NCI-H1930 (cell line): ENCODE measurements at places on chromosomes 11 and 22.

GRCh38 chr11:2837096-2837601 lies 48.4 kb downstream of the CDKN1C start:
- DNase-seq = no peak

- DNase-seq = no peak
These were observed 86.9 kb downstream of the SYN3 start for GRCh38 chr22:32971276-32971675.

- DNase-seq = no peak
These were observed 77.5 kb upstream of the CTSC start for GRCh38 chr11:88414981-88415413.

DNA sequence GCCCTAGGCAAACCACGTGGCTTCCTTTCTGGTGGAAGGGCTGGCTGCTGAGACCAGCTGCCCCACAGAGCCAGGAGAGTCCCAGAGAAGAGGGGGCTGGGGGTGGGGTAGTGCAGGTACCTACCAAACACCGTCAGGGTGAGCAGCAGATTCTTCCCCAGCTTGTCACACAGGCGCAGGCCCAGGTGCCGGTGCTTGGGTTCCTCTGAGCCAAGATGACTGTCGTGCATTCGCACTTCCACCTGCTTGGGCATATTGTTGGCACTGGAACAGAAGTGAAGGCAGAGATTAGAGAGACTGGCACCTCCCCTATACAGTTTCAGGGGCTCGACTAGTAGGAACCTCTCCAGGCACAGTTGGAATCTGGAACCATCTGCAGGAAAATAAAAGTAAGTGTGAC lies 102.1 kb downstream of the SLC1A2 start:
- no peak for DNase-seq

- DNase-seq = no peak
These were observed 49.2 kb downstream of the RPL27A start for GRCh38 chr11:8731647-8732323.

DNA sequence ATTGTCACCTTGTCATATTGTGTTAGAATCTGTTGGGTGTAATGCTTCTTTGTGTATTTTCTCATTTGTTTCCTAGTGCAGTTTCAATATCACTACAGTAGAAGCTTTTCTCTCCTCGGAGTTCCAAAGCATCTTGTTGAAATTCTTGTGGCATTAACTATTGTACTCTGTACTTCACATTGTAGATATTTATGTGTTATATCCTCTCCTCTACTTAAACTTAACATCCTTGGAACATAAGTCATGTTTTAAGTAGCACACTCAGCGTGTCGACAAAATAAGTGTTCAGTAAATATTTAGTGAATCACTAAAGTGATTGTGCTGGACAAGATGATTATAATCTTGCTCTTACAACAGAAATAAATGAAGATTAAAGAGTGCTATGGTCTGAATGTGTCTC lies 201.7 kb downstream of the ARHGAP42 start:
- DNase-seq = no peak

DNA sequence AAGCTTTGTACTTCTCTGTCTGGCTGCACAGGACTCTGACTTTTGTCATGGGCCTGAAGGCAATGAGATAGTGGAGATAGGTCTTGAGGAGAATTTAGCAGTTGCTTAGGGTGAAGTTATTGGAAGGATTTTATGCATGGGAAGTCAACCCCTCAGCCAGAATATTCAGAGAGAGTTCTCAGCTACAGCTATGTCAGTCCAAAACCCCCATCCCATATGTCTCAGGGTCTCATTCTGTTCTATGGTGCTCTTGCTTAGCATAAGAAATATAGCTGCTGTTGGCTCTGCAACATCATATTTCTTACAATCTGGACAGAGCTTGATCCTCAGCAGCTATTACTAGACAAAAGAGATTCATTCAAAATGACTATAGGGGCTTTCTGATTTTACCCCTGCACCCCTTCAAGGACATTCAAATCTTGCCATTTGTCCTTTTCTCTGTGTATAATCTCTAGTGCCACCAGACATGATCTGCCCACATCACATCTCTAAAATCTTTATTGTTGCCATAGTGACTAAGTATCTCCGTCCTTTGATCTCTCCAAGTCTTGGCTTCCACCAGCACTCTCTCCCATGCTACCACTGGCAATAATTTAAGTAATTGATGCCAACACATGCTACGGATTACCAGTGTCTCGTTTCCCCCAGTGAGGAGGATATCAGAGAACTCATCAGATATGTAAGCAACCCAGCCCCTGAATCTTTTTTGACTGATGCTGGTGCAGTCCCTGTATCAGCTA lies 327.1 kb upstream of the ISX start:
- no peak for DNase-seq
